ENCODE measurements at places on chromosomes 16 and 17.

- DNase-seq: no peak
These were observed 28.5 kb downstream of the CRLF3 start for GRCh38 chr17:30796016-30796415.

DNA sequence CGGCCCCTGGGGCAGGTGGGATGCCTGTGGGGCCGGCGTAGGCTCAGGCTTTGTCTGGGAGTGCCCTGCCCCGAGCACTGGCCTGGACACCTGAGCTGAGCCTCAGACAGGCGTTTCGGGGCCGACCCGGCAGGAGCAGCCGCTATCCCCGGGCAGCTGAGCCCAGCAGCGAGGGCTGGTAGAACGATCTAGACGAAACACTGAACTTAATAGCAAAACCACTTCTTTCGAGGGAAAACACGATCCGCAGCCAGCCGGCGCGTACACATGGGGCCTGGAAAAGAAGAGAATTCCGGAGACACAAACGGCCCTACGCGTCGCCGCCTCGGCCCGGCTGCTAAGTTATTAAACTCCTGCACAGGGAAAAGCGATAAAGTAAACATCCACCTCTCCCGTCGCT, 22.0 kb upstream of the SSTR5 start:
- no peak for DNase-seq

- DNase-seq: no peak
These were observed 36.7 kb downstream of the STAT5A start for GRCh38 chr17:42325026-42325425.

DNA sequence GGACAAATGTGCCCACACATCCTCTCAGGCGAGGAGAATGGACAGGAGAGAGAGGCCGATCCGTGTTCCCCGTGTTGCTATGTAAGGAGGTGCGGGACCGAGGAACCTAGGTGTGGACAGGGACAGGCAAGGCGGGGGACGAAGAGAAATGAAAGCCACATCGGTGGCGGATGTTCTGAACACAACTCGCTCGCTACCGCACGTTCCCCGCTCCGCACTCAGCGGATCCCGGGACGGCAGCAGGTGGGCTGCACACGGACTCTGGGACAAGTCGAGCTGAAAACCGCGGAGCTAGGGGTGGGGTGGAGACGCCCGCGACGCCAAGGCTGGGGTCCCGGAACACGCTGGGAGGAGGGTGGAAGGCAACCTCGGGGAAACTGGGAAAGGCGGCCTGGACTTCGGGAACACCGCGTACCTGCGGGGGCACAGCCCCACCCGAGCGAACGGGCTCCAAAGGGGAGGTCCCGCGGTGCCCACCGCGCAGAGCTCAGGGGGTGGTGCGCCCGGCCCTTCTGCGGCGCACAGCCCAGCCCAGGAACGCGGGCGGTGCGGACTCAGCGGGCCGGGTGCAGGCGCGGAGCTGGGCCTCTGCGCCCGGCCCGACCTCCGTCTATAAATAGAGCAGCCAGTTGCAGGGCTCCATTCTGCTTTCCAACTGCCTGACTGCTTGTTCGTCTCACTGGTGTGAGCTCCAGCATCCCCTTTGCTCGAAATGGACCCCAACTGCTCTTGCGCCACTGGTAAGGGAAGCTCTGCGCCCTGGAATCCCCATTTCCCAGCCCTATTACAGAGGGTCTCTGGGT, at the start of gene MT1E:
MT1E (plus strand) TSS at position 642 of the 803 bp plus-strand sequence; CDS start at position 713, 71 bp downstream.
- peak; percentile 46 for DNase-seq

DNA sequence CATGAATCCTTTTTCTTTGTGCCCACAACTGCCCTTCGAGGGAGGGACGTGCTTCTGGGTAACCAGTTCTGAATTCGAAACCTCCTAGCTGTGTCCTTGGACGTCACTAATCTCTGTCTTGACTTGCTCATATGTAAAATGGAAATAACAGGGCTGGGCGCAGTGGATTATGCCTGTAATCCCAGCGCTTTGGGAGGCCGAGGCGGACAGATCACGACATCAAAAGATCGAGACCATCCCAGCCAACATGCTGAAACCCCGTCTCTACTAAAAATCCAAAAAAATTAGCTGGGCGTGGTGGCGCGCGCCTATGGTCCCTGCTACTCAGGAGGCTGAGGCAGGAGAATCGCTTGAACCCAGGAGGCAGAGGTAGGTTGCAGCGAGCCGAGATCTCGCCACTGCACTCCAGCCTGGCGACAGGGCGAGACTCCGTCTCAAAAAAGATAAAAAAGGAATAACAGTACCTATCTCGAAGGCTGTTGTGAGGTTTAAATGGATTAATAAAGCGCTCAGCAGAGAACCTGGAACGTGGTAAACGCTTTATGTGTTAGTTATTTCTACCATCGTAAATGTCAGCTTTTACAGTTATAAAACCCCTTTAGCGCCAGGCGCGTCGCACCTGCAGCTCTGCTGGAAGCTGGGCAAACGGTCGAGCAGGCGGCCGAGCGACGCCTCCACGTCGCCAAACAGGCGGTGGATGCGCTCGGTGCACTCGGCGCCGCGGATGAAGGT, 641 bp downstream of the COG8 start:
- no peak for DNase-seq

- no peak for DNase-seq
These were observed 120.3 kb downstream of the MRM1 start for GRCh38 chr17:36721560-36722120.

- no peak for DNase-seq
These were observed 3.6 kb downstream of the MMP28 start for GRCh38 chr17:35791681-35792350.

DNA sequence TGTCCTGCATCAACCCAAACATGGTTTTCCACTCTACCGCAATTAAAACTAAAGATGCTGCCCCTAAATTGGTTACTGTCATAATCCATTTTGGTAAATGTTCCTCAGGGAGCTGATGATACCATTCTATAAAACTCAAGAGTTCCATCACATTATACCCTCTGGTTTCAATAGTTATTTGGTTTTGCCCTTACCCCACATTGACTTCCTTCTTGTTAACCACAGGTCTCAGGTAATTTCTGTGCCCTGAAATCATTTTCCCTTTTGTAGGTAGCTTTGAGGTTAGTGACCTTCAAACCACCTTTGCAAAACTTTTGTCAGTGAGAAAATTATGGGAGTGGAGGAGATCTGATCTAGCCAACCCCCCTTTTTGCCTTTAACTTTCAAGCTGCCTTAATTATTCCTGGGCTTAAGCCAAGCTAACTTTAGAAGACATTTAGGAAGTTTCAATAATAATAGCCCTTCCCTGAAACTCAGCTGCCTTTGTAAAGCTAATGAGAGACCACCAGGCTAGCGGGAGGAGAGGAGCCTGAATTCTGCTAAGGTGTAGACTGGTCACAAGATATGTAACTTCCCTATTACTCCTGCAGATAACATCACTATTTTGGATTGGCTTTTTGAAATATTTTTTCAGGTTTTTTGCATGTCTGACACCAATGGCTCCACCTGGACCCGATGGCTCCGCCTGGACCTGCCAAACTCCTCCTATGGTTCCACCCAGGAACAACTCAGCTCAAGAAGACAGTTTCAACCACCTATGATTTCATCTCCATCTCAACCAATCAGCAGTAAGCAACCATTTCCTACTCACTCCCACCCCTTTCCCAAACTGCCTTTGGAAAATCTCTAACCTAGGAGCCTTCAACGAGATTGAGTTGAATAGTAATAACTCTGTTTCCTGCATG, 224.9 kb downstream of the HS3ST3B1 start:
- no peak for DNase-seq

- peak; percentile 51 for DNase-seq
These were observed 849.1 kb upstream of the RBFOX1 start for GRCh38 chr16:6483469-6484033.

DNA sequence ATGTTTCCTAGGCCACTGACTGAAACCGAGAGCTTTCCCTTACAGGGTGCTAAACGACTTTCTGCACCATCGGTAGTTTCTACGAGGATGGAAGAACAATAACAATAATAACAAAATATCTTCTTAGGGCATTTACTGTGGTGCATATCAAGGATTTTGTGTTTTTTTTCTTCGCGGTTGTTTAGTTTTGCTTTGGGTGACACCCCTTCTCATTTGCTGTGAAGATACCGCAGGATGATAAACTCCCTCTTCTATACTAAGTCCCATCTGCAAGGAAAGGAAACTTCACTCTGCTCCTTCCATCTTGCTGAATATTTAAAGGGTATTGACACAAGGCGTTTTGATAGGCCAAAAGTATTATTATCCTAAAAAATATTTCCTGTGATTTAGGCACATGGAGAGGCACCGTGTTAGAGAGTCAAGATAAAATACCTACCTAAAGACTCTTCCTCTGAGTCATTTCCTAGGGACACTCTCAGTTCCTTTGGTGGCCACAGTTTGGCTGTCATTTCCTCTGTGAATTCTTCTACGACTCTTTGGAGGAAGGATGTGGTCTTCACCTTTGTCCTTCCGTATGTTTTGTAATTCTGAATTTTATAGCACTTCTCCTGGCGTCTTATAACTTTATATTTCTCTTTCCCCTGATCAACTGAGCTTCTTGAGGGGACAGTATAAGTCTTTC, 318.8 kb downstream of the CDH13 start:
- DNase-seq: no peak

DNA sequence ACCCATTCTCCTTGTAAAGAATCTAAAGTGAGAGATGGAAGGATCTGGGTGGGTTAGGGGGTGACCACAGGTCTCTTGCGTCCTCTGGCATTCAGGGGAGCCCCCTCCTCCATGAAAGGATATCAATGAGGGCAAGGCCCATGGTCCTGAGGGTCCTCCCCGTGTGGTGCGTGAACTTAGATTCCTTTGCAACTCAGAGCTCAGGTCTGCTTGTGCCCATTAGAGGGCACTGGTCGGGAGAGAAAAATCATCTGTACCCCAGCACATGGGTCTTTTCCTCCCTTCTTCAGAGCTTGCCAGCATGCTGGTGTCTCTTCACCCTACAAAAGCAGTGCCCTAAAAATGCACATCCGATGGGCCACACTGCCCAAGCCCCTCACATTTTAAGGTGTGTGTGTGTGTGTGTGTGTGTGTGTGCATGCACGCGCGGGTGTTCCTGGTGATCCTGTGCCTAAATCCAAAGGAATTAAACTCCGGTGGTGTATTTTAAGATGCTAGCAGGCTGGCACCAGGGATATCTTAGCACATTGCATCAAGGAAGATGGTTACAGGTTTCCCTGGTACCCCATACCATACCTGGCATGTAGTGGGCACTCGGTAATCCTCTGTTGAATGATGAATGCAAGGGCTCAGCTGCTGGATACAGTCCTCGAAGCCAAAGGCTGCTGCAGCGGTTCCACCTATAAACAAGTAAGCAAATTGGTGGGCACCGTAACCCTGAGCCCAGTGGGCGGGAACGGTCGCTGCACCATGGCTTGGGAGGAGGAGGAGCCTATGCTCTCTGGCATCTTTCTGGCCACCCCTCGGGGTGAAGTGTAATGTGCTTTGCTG, 4.7 kb downstream of the C1QTNF1 start:
- DNase-seq: no peak

DNA sequence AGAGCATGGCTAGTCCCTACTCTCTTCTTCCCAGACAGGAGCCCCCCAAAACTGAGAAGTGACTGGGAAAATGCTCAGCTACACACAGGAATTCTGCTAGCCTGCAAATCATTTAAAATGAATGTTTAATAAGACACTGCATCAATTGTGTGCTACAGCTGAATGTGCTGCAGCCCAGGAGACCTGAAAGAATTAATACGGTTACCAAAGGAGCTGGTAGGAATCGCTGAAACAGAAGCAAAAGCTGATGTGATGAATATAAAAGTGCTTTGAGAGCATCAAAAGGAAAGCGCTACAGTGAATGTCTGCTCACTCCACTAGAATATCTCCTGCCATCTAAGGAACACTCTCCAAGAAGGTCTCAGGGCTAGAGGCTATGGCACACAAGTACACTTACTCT, 3.7 kb downstream of the GRIN2A start:
- no peak for DNase-seq

- DNase-seq: peak; percentile 32
These were observed 1.1 kb downstream of the ROGDI start for GRCh38 chr16:4801051-4801961.

DNA sequence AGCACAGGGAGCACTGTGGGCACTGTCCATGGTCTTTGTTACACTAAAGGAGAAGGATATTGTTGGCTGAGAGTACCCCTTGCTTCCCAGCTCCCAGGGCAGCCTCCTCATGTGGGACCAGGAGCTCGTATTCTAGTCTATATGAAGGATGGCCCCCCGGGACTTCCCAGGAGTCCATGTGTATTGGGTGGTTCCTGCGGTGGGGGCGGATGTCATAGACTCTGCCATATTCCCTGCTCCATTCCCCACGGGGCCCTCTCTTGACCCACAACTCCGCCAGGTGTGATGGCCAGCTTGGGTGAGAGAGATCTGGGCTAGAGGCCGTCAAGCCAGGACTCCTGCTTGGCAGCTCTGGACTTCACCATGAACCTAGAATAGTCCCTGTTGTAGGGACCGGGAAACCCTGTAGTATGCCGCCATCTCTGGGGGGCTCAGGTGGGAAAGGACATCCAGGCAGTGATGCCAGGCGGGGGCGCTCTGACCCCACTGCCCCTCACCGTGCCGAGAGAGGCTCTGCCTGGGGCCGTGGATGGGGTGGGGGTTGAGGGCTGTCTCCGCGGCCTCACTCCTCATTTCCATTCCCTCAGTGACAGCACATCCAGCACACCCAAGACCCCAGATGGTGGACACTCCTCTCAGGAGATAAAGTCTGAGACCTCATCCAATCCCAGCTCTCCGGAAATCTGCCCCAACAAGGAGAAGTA, 37.8 kb downstream of the OR1D5 start:
- no peak for DNase-seq

- DNase-seq: no peak
These were observed 218.0 kb upstream of the CNTNAP4 start for GRCh38 chr16:76059186-76059585.

Data from nephron progenitor cell (in vitro differentiated cells).